ENCODE measurements at places on chromosomes 16 and 17. TPM values are rescaled to one million over a fixed set of nuclear protein-coding genes. Genes with fewer than 3 reads are reported as not detected.

CEP295NL gene
- total RNA-seq: not detected

MYLK3 gene
- total RNA-seq: 0.10 TPM

KRTAP9-4 gene
- not detected for total RNA-seq

NGFR gene
- total RNA-seq: 0.47 TPM

CTRL gene
- total RNA-seq: 12.6 TPM

SCGB1C2 gene
- not detected for total RNA-seq

PHKB gene
- 48.6 TPM for total RNA-seq

NXPH3 gene
- not detected for total RNA-seq

CCL23 gene
- total RNA-seq: not detected

HBA1 gene
- total RNA-seq: not detected

DNAAF1 gene
- 0.18 TPM for total RNA-seq

NPW gene
- not detected for total RNA-seq

ACSF3 gene
- 64.4 TPM for total RNA-seq

TMIGD1 gene
- total RNA-seq: not detected

HOXB4 gene
- 2.3 TPM for total RNA-seq

PRRT2 gene
- total RNA-seq: 1.6 TPM

GAS2L2 gene
- total RNA-seq: 0.36 TPM

INCA1 gene
- 0.26 TPM for total RNA-seq

RHBDF1 gene
- total RNA-seq: not detected

CLDN6 gene
- not detected for total RNA-seq

NPIPB6 gene
- 6.9 TPM for total RNA-seq

SLC38A8 gene
- not detected for total RNA-seq

SEZ6L2 gene
- 0.21 TPM for total RNA-seq

PYDC1 gene
- total RNA-seq: not detected

PRR11 gene
- 0.65 TPM for total RNA-seq

LGALS9B gene
- not detected for total RNA-seq

SEC14L5 gene
- not detected for total RNA-seq

TMEM204 gene
- 186 TPM for total RNA-seq

CD19 gene
- 6.9 TPM for total RNA-seq

RUNDC3A gene
- total RNA-seq: not detected

KRTAP9-2 gene
- not detected for total RNA-seq

CORO1A gene
- total RNA-seq: 897 TPM

TMEM106A gene
- total RNA-seq: 18.0 TPM

CCL7 gene
- not detected for total RNA-seq

DPEP2 gene
- 151 TPM for total RNA-seq

CRYBA1 gene
- total RNA-seq: not detected

MT1G gene
- total RNA-seq: not detected

NPIPB13 gene
- total RNA-seq: 40.8 TPM

YPEL3 gene
- 254 TPM for total RNA-seq

NPIPA7 gene
- 13.1 TPM for total RNA-seq

ARRB2 gene
- 402 TPM for total RNA-seq

TBX21 gene
- 2.1 TPM for total RNA-seq

CA5A gene
- total RNA-seq: not detected

BHLHA9 gene
- not detected for total RNA-seq

SLC43A2 gene
- 20.7 TPM for total RNA-seq

ABCA8 gene
- total RNA-seq: not detected

SSTR5 gene
- not detected for total RNA-seq

KRTAP1-1 gene
- not detected for total RNA-seq

Measured in naive thymus-derived CD8-positive, alpha-beta T cell (primary cell).